Erythroblast (primary cell): ENCODE measurements at places on chromosomes 5 and 9.

DNA sequence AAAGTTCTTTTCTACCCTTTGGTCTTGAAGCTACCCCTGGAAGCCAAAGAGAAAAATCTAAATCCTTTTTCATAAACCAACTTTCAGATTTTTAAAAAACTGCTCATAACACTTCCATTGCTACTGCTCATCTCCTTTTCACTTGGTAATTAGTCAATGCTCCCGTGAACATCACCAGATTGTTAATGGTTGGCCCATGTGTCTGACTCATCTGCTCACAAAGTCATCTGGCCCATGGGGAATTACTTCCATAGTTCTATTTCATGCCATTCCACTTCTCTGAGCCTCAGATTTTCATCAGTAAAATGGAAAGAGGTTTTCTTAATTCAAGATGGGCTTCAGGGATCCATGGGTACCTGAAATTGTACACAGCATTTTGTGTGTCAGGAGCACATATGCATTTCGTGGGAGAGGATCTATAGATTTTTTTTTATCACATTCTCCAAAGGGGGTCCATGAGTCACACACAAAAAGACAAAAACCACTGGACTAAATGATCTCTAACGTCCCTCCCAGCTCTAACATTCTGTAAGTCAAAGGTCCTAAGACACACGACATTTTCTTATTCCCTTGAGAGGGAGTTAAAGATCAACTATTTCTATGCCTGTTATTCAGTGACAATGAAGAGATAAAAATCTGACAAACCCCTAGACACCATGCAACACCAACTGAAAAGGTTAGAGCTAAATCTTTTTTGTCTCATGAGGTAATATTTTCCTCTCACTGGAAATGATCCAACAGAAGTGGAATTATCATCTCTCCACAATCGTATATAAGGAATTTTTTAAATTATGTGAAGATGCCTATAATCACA lies 75.4 kb downstream of the TEX10 start:
- DNase-seq, result no peak

DNA sequence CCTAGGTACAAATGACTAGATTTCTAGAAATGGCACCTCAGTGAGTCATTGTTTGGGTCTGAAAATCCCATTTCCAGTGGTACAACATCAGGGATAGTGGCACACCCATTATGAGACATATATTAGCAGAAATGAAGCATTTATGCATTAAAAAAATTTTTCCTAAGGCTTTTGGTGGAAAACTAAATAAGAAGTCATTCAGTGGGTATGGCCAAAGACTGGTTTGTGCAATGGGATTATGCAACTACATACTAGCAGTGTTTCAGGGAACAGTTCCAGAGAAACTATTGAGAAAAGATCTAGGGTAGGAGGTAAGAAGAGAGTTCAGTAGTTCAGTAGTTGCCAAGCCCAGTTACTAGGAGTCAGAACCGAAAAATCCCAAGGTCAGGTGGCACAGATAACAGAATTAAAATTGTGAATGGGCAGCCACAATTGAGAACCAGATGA lies 106.5 kb upstream of the HAPLN1 start:
- DNase-seq, result no peak

DNA sequence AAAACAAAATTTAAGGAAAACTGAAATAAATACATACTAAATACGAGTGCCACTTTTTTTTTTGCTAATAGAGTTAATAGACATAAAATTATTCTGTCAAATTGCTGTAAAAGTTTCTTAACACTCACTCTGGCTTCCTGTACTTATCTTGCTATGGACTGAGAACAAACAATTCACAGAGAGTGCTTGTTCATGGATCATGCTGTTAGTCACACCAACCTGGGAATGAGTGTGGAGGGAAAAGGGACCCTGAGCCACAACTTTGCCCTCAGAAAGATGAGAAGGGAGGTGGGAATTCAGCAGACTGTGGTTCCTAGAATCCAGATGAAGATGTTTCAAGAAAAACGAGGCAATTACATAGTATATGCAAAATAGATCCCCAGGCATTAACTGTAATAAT lies 246.9 kb downstream of the FBXL7 start:
- no peak for DNase-seq

- DNase-seq, result no peak
Observed at GRCh38 chr9:4769321-4770080, 23.2 kb upstream of the RCL1 start.

DNA sequence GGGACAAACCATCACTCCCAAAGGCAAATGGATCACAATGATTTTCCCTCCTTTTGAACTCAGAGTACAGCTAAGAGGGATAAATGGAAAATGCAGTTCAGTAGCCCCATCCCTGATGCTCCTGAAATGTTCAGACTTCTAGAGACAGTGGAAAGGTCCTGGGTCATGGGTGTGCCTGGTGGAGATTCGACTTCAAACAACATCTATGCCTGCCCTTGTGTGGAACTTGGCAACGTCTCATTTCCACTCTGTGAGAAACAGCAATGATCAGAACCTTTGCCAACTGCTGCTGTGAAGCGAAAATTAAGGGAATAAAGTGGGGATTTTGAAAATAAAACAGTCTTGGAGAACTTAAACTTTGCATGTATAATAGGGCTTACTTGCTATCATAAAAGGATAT lies 778.1 kb downstream of the SEMA5A start:
- DNase-seq, result no peak

GRCh38 chr5:106171708-106172107 lies 1499.0 kb downstream of the EFNA5 start:
- no peak for DNase-seq

DNA sequence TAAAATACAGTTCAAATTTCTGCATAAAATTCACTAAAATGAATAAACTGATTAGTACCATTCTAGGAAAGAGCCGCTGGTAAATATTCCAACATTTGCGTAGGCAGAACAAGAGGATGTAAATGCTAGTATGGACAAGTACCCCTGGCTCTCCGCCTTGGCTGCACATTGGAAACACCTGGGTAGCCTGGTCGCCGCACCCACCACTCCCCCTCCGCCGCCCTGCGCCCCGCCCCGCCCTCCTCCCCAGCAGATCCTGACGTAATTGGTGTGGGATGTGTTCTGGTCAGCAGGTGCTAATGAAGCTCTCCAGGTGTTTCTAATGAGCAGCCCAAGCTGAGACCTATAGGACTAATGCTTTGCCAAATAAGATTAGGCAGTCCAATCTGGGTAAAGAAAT lies 225.7 kb downstream of the FRMD3 start:
- no peak for DNase-seq

DNA sequence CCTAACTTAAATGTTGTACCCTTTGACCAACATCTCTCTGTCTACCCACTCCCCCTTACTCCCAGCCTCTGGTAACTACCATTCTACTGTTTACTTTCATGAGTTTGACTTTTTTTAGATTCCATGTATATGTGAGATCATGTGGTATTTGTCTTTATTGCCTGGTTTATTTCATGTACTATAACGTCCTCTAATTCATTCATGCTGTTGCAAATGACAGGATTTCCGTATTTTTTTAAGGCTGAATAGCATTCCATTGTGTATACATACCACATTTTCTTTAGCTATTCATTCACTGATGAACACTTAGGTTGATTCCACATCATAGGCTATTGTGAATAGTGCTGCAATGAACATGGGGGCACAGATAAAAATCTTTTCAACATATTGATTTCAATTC lies 11.8 kb upstream of the NDUFB6 start:
- no peak for DNase-seq

DNA sequence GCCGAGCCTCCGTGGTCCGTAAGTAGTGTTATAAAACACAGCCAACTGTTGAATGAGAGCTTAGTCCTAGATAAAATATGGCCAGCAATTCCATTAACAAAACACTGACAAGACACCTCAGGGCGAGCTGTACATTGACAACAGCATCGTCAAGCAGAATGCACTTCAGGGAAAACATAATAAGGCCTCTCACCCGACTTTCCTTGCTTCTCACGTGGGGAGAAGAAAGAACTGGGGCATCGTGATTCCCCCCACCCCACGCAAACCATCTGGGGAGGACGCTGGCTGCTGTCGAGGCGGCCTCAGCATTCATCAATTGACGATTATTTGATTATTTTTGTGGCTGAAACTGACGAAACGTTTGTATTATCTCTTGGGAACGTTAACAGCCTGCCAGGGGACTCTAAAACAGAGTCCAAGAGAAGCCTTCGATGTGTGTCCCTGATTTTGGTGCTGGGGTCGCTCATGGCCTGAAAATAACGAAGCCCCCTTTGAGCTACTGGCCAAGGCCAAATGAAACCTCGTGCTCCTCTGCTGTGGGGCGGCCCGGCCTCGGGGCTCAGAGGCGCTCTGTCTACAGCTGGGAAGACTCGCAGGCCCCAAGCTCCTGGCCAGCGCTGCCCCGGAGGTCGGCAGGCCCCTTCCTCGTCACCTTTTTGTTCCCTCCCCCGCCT lies 464 bp downstream of the GDF9 start:
- no peak for DNase-seq

DNA sequence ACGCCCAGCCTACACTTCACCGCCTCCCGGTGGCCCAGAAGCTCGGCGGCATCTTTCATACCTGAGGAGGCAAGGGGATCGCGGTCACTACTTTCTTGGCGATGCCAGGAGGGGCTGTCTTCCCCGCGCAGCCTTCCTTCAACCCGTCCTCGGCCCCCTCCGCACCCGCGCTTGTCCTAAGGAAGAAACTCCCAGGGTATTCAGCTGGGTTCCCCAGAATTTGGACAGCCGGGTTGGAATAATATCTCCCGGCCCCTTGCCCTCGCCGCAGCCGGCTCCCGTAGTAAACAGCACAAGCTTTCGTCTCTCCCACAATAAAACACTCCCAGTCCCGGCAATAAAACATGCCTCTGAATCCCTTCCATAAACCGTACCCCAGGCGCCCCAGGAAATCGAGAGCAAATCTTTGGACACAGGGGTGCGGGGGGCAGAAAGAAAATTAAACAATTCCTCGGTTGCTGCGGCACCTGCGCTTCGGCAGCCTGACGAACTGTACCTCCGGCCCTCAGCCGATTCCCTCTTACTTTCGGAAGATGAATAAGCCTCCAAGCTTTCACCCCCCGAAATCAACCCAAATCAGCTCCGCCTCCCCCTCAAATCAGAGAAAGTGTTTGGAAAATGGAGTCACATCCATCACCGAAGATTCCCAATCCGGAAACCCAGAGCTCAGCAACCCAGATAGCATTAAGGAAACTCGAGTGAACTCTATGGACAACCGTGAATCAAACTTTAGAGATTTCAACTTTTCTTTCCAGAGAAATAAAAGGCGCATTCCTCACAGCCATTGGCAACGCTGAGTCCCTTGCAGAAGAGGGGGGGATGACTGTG lies 1.1 kb downstream of the OTP start:
- DNase-seq, result no peak

GRCh38 chr5:28864006-28864405 lies 1825.6 kb upstream of the CDH9 start:
- no peak for DNase-seq

DNA sequence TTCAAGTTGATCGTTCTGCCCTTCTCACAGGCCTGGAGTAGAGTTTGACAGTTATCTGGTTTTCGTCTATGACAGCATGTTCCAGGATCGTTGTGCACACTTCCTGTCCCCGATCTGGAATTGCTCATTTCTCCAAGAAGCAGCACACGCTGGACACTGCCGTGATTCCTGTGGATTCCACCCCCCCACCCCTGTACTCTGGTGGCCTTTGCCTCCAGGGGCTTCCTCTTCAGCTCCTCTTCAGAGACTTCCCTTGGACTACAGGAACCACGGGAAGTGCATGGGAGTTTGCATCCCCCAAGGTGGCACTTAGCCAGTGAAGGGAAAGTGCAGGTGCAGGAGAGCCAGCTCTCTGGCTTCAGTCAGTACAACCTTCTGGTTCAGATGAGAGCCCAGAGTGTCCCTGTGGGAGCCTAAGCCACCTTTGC lies 160.7 kb downstream of the CACNA1B start:
- DNase-seq, result no peak

DNA sequence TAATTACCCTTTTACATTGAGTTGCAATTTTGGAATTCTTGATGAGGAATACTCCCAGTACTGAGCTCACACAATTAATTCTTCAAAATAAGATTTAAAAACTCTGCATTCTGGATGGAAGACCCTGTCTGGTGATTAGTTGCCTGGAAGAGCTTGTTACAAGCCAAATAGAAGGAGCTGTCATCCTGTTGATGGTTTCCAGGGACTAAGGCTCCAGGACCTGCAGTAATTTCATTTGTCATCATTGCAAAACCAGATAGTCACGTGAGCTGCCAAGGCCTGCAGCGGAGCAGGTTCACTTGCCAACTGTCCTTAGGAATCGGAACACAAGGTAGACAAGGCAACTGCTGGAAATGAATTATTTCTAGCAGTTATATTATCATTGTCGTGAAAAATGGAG lies 597.7 kb downstream of the CCDC171 start:
- DNase-seq, result no peak

GRCh38 chr5:65868509-65868908 lies 57.9 kb upstream of the ERBIN start:
- DNase-seq, result no peak
